ENCODE measurements at places on chromosomes 6 and 20. TPM values are rescaled to one million over a fixed set of nuclear protein-coding genes. Genes with fewer than 3 reads are reported as not detected.

The GCM1 gene
- not detected for total RNA-seq

The KIAA0408 gene
- total RNA-seq = 2.2 TPM

The PREX1 gene
- 11.2 TPM for total RNA-seq

The PTK6 gene
- not detected for total RNA-seq

The WFDC12 gene
- not detected for total RNA-seq

The BTN1A1 gene
- not detected for total RNA-seq

The KCNK5 gene
- 0.47 TPM for total RNA-seq

The NUP153 gene
- 24.1 TPM for total RNA-seq

The HLA-DPB1 gene
- total RNA-seq = 34.1 TPM

The ZNF512B gene
- total RNA-seq = 12.6 TPM

The CLIC5 gene
- total RNA-seq = 285 TPM

The TMC2 gene
- total RNA-seq = not detected

The WTAP gene
- 47.5 TPM for total RNA-seq

The GRM1 gene
- 6.7 TPM for total RNA-seq

The LGSN gene
- not detected for total RNA-seq

The BMP6 gene
- 5.2 TPM for total RNA-seq

The ZBTB12 gene
- total RNA-seq = 3.5 TPM

The FRK gene
- total RNA-seq = 11.2 TPM

The SLC4A11 gene
- 0.11 TPM for total RNA-seq

The NKX2-4 gene
- not detected for total RNA-seq

The SLPI gene
- total RNA-seq = 1.8 TPM

The MTFR2 gene
- total RNA-seq = 0.52 TPM

The GABRR1 gene
- total RNA-seq = not detected

The DDR1 gene
- 28.2 TPM for total RNA-seq

The CCN6 gene
- total RNA-seq = not detected

The ANKEF1 gene
- 1.3 TPM for total RNA-seq

The KIF25 gene
- 0.22 TPM for total RNA-seq

The C6orf58 gene
- not detected for total RNA-seq

The TRIM40 gene
- not detected for total RNA-seq

The AKAP12 gene
- 13.1 TPM for total RNA-seq

The VNN1 gene
- 1.1 TPM for total RNA-seq

The LKAAEAR1 gene
- total RNA-seq = not detected

The ADGRF5 gene
- 42.1 TPM for total RNA-seq

The TPBG gene
- total RNA-seq = 2.6 TPM

The OR2B6 gene
- not detected for total RNA-seq

The ADGB gene
- not detected for total RNA-seq

The GTSF1L gene
- not detected for total RNA-seq

The ANKRD60 gene
- total RNA-seq = not detected

The SOX4 gene
- 3.8 TPM for total RNA-seq

The NTSR1 gene
- not detected for total RNA-seq

The WFDC5 gene
- not detected for total RNA-seq

The DEFB132 gene
- not detected for total RNA-seq

The C6orf15 gene
- total RNA-seq = not detected

Measured in left ventricle myocardium inferior (tissue), 1 donor.